ENCODE measurements at places on chromosomes 4 and X.

DNA sequence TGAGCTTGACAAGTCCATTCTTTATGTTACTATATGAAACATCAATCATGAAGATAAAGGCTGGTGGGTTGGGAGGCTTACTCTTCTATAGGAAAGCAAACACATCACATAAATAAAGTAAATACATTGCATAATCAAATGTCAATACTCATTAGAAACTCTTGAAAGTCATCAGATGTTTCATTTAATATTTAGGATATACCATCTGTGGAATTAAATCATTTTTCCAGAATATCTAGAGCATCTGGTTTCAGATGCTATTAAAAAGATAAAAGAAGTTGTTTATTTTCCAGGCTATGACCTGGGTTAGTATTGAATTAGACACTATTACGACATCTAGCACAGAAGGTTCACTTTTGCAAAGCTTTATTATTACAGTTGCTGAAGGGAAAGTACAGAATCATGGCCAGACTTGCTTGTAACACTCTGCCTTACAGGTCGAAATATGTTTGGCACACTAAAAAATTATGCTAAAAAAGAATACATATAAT lies 72.6 kb downstream of the METTL14 start:
- no peak for DNase-seq

GRCh38 chr4:25085671-25086070 lies 54.9 kb upstream of the LGI2 start:
- DNase-seq: no peak

DNA sequence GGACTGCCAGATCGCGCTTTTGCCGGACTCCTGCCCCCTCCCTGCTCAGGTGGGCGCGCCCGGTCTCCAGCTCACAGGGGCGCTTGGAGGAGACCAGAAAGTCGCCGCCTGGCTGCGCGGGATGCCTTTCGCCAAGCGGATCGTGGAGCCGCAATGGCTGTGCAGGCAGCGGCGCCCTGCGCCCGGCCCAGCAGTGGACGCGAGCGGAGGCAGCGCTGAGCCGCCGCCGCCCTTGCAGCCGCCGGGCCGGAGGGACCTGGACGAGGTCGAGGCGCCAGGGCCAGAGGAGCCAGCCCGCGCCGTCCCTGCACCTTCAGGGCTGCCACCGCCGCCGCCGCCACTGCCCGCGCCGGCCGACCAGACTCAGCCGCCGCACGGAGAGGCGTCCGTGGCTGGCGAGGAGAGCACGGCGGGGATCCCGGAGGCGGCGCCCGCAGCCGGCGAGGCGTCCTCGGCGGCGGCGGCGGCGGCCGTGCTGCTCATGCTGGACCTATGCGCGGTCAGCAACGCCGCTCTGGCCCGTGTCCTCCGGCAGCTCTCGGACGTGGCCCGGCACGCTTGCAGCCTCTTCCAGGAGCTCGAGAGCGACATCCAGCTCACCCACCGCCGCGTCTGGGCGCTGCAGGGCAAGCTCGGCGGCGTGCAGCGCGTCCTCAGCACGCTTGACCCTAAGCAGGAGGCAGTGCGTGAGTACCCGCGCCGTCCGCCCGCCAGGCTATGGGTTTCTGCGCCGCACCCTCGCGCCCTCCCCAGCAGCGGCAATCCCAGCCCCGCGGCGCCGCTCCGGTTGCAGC lies 834 bp downstream of the NHS start:
- no peak for DNase-seq

DNA sequence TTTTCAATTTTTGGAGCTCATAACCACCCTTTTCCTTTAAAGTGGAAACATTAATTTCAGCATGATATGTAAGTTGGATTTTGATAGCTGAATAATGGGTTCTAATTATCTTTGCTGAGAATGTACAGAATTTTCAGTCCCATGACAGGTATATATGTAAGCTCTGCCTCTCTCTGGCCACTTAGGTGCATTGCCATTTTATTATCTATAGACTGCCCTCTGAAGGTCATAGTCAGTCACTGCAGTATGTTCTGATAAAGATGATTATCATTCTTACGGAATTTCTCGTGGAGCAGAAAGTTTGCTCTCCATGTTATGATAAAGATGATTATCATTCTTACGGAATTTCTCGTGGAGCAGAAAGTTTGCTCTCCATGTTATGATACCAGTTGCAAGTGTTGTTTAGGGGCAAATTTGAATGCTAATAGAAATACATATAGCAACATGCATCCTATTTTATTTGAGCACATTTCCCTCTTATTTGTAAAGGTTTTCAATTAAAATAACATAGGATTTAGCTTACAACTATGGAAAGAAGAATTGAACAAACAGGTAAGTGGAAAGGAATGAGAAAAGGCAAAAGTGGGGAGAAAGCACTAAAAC lies 10.4 kb downstream of the AFP start:
- no peak for DNase-seq

GRCh38 chrX:17846045-17846444 lies 15.1 kb downstream of the RAI2 start:
- no peak for DNase-seq

GRCh38 chrX:106039920-106040319 lies 1.4 kb upstream of the SERPINA7 start:
- no peak for DNase-seq

DNA sequence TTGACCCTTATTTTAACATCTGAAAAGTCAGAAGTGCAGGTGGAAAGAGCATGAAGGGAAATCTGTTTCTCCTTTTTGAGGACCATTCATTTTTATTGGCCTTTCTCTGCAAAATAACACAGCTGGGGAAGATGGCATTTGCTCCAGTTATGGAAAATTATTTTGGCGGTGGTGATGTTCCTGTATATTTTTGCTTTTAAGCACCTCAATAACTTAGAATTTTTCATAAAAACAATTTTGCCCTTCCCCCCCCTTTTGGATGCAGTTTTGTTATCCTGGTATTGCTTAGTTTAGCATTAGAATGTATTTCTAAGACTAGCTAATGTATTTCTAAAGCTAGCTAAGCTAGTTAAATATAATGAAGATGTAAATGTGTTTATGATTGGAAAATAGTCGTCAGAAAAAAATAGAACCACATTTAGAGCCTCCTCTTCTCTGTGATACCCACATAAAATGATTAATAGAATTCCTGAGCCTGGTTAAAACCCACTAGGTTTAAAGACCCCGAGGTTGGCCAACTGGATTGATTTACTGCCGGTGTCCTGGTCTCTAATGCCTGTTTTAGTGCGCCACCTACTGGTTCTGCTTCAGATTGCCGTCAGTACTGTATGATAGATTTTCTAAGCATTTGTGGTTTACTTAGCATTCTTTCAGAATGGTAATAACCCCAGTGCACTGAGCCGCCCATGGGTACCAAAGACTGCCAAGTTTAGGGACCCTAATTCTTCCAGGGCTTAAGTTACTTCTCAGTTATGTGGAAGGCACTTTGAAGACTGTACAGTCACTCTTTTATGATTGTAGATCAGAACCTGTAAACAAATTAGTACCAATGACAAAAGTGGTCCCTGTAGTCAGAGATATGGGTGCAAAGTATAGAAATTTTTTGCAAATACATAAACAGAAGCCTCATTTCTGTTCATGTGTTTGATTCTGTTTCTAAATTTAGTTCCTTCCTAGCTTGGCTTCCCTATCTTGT lies 11.4 kb downstream of the KLF3 start:
- peak; percentile 98 for DNase-seq
